ENCODE measurements at places on chromosomes 5 and 9.

GRCh38 chr5:58187432-58188261 lies 272.2 kb downstream of the PLK2 start:
- DNase-seq: no peak

- DNase-seq: no peak
Observed at GRCh38 chr5:167049771-167050567, 1241.5 kb upstream of the WWC1 start.

DNA sequence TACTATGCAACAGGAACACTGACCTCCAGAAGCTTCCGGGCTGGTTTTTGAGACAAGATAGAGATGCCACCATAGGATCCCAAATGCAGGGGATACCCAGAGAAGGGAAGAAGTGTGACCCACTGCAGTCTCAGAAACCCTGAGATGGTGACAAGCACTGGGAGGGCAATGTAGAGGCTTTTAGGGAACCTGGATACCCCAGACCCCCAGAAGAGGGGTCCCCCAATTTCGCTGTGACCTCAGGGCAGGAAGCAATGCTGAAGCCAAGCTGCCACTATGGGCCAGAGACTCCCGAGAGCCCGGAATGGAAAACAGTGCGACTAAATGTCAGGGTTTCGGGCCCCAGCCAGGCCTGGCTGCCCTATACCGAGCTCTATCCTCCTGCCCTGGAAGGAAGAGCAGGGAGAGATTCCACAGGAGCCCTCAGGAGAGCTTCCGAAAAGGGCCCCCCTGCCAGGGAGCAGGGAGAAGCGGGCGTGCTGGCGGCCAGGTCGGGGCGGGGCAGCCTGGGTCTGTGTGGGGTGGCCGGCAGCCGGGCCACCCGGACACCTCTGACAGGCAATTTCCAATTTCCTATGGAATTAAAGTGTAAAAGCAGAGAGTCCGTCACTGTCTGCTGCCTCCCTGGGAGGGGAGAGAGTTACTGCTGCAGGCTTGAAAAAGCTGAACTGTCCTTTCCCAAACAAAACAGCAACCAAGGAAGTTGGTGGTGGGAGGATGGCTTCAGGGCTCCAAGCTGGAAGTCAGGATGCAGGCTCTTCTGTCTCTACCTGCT lies 154.2 kb downstream of the FGF18 start:
- no peak for DNase-seq

DNA sequence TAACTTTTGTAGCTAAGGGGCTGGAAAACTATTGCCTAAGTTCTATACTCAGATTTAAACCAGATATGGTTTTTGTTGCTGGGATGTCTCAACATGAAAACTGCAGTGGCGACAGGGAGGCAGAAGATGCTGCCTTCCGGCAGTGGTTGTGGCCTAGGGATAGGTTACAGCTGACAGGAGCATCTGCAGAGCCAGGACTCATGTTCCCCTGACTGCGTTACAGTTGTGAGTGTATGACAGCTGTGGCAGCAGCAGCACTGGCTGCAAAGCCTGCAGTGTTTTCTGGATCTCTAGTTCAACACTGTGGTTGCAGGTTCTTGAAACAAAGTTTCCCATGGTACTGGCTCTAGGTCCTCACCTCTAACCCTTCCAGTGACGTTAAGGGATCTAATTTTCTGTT lies 498.8 kb upstream of the CDH18 start:
- no peak for DNase-seq

- no peak for DNase-seq
Observed at GRCh38 chr9:130124085-130124860, 47.9 kb upstream of the NCS1 start.

GRCh38 chr5:109700516-109701153 lies 10.9 kb downstream of the MAN2A1 start:
- no peak for DNase-seq

GRCh38 chr5:121987685-121988073 lies 25.9 kb downstream of the SRFBP1 start:
- no peak for DNase-seq
